Epithelial cell of prostate (primary cell): ENCODE measurements at places on chromosomes 5 and 9.

- DNase-seq = no peak
Measured at GRCh38 chr5:1778138-1779020, 21.3 kb downstream of the MRPL36 start.

DNA sequence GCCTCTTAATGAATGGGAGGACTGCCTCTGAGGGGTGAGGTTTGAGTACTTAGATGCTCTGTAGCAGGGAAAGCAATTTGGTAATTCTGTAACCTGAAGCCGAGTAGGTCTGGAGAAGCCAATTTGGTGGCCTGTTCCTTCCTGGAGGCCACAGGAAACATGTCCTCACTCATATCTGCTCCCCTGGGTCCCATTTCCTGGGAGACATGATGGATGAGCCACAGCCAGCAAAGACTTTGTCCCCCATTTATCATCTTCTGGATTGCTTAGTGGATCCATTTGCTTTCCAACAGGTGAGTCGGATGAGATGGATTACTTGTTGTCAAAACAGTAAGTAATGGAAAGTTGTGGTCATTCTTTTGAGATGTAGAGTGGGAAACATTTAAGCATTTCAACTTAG, 99.8 kb upstream of the KLF9 start:
- DNase-seq = no peak

- no peak for DNase-seq
Measured at GRCh38 chr5:32279223-32279622, 33.5 kb downstream of the MTMR12 start.

DNA sequence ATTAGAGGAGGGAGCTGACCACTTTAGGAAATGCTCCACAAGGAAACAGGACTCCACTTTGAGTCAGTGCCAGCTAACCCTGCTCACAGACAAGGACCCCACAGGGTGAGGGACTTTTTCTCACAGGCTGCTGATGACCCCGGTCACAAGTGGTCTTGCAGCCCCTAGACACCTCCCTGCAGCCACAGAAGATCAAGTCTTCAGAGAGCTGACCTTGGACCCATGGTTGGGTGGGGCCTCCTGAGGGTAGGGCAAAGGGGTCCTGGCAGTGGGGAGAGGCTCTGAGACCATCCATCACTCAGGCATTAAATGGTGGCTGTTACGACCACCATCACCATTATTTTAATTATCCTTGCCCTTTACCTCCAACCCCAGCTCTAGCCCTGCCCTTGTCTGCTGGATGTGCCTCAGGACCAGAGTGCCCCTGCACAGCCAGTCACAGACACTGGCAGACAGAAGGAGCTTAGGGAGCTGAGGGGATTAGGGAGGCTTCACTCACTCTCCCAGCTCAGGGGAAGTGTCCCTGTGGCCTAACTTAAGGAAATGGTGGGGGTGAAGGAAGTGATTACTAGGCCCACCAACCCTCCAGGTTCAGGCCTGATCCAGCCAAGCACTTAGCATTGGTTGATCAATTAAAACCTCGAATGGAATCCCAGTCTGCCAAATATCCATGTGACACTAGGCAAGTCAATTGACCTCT, 1.6 kb downstream of the ACSL6 start:
- no peak for DNase-seq

- DNase-seq = no peak
Measured at GRCh38 chr9:107483666-107484065, 5.9 kb downstream of the KLF4 start.

DNA sequence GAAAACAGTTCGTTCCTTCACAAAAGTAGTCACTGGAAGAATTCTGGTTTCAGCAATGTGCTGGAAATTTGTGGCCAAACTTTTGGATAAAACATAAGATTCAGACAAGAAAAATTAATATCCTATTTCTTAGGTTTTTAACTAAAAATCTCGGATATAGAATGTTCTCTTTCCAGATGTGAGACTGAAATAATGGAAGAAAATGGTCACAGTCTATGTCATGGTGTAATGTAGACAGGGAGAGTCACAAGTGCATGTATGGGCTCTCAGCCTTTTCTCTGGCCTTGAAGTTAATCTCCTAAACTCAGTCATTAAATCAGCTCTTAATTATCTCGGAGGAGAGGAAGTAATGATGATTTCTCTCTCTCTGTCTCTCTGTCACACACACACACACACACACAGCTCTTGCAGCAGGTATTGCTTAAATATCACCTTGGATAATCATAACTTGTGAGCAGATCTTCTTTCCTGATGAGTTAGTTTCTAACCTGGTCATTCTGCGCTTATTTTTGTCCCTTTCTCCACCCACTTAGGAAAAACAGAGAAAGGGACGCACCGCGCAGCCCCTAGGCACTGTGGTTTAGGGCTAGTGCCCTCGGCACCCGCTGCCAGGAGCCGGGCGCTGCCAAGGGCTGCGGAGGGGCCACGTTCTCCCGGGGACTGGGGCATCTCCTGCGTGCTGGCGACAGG, 672 bp upstream of the ITGA2 start:
- no peak for DNase-seq

GRCh38 chr5:65213921-65214525, 267.7 kb downstream of the ADAMTS6 start:
- DNase-seq = no peak

GRCh38 chr5:121525706-121526105, 326.0 kb upstream of the FTMT start:
- no peak for DNase-seq

GRCh38 chr5:122715095-122715494, 59.8 kb upstream of the SNX2 start:
- DNase-seq = no peak

DNA sequence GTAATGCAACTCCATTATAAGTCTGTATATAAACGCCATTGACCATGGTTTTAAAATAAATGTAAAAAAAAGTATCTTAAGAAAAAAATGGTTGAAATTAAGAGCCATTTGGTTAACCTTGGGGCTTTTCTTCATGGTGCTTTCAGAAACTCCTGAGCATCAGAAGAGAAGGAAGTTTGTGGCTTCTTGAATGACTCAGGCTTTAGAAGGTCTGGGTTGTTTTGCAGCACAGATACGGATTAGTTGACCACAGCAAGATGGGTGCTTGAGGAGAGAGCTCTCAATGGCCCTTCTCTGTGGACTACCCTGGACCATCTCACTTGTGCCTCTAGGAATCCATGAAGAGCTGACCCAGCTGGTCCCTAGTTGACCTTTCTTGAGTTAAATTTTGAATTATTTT, 189.5 kb downstream of the TMEM38B start:
- no peak for DNase-seq

DNA sequence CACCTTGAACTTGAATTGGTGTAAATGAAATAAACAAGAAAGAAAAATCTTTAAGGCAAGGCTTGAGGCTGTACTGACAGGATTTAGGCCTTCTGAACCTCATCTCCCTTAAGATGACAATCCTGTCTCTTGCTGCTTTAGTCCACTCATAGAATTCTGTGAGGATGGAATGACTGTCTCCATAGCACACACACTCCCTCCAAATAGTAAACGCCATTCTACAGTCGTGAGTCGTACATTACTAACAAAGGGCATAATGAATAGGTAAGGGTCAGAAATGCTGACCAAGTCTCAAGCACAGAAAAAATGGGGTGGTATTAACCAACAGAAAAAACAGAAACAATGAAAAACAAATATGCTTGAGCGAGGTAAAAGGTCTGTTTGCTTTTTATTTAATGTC, 71.8 kb upstream of the SIMC1 start:
- no peak for DNase-seq

- DNase-seq = no peak
Measured at GRCh38 chr9:109286981-109287380, 33.9 kb downstream of the EPB41L4B start.

DNA sequence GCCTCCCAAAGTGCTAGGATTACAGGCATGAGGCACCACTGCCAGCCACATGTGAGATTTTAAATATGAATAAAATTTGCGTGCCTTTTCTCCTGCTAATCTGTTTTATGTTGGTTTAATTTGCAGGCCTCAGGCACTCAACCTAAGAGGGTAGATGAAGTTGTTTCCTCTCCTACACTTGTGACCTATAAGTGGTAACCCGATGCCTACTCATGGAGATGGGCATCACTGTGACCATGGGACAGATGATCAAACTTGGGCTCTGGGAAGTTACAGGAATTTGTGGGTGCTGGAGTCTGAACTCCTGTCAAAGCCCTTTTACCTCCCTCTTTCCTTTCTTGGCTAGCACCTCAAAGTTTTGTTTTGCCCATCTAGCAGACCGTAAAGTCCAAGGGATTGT, 1.1 kb downstream of the SLC28A3 start:
- no peak for DNase-seq

GRCh38 chr9:35858458-35858857, 11.7 kb downstream of the OR13J1 start:
- no peak for DNase-seq

- DNase-seq = no peak
Measured at GRCh38 chr5:61906820-61907219, 399.2 kb upstream of the KIF2A start.

- no peak for DNase-seq
Measured at GRCh38 chr5:177312649-177313181, 1.0 kb upstream of the MXD3 start.

DNA sequence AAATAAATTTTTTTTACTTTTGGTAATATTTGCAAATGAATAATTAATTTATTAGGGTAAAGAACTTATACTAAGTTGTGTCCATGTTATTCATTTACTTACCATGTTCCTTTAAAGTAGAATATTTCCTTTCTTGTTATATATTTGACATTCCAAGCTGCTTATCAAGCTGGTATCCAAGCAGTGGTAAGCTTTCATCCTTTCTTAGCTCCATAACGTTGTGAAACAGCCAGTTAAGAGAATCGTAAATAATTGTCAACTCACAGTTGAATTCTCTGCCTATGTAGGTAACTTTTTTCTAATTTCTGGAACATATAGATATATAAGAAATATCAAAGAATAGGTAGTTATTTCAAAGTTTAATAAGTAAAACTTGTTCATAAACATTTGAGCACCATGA, 36.4 kb downstream of the SLC30A5 start:
- no peak for DNase-seq

DNA sequence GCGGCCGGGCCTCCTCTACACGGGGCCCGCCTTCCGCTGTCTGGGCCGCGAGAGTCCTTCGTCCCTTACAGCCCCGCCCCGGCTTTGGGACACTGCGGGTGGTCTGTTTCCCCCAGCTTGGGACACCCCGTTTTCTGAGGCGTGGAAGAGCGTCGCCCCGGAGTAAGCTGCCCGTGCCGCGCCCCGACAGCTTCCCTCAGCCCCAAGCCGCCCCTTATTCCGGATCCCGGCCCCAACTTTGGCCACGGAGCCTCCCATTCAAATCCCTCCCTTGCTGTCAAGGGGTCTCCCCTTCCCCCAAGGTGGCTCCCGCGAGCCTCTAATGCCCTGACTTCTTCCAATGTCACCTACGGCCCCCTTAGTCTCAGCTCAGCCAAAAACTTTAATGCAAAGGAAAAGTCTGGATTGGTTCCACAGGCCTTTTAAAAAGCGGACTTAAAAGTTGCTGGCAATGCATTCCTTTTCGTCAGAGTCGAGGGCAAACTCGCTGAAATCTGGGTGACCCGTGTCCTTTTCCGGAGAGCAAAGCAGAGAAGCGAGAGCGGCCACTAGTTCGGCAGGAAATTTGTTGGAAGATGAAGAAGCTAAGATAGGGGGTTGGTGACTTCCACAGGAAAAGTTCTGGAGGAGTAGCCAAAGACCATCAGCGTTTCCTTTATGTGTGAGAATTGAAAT, 19.8 kb downstream of the EXOSC2 start:
- DNase-seq = no peak

DNA sequence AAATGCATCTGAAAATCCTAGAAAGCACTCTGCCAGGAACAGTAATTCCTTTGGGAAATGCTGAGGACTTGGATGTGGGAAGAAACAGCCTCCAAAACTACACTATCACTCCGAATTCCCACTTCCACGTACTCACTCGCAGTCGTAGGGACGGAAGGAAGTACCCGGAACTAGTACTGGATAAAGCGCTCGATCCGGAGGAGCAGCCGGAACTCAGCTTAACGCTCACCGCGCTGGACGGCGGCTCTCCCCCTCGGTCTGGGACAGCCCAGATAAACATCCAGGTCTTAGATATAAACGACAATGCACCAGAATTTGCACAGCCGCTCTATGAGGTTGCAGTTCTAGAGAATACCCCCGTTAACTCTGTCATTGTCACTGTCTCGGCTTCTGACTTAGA, 786 bp downstream of the PCDHB3 start:
- no peak for DNase-seq

DNA sequence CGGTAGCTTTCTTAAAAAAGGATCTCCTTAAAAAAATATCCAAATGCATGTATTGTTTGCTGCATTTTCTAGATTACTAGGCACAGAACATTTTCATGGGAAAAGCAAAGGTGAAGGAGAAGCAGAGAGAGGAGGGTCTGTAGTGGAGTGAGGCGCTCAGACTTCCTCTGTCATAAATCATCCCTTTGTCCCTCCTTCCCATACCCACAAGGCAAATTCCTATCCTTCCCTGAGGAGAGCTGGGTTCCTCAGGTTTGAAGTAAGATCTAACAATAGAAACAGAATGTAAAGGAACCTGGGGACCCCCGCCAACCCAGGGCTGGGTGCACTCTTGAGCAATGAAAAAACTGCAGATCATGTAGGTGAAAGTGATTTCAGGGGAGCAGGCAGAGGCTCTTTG, 149.2 kb upstream of the ANKH start:
- DNase-seq = no peak
